ENCODE measurements at places on chromosomes 7 and 10.

DNA sequence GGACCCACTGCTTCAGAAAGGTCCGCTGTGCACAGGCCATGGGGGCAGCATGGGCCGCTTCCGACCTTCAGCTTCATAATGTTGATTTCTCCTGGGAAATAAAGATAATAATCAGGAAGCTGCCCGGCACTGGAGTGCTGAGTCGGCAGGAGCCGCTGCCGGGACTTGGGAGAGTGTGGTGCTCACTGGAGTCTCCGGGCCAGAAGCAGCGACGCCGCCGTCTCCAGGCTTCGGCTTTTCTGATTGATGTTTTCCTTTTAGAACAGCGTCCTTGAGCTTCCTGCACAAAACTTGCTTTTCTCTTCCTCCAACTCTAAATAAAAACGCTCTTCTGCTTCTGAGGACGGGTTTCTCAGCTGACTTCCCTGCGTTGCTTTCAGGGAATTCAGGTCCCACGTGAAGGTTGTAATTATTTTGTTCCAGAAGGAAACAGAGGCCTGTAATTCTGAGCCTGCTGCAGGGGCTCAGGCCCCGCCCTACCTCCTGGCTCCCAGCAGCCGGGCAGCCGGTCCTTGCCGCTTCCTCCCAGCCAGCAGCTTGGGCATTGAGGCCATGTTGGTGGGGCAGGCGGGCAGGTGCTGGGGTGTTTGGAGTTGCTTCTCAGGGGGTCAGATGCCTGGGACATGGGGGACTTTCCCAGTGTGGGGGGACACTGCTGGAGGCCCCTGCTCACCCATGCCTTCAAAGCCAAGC is 14.7 kb downstream of the PWWP2B start:
- no peak for DNase-seq

DNA sequence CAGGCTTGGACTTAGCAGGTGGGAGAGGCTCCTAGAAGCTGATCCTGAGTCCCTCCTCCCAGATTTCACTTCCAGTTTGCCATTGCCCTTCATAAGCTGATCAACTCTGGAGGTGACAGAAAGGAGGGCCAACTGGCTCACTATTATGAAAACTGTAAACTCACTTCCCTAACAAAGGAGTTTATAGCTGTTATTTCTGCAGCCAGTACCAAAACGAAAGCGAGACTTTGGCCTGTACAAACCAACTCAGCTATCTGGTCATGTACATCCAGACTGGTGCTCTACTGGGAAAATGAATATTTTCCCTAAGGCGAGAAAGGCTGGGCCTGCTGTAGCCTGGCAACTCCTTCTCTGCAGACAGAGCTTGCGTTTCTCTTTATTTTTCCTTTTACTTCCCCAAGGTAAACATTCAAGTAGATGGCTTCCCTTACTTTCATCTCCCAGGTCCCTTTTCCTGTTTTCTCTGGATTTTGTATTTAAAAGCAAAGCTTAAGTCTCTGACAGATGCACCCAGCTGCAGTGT is 54.7 kb downstream of the GALNT17 start:
- DNase-seq = no peak

DNA sequence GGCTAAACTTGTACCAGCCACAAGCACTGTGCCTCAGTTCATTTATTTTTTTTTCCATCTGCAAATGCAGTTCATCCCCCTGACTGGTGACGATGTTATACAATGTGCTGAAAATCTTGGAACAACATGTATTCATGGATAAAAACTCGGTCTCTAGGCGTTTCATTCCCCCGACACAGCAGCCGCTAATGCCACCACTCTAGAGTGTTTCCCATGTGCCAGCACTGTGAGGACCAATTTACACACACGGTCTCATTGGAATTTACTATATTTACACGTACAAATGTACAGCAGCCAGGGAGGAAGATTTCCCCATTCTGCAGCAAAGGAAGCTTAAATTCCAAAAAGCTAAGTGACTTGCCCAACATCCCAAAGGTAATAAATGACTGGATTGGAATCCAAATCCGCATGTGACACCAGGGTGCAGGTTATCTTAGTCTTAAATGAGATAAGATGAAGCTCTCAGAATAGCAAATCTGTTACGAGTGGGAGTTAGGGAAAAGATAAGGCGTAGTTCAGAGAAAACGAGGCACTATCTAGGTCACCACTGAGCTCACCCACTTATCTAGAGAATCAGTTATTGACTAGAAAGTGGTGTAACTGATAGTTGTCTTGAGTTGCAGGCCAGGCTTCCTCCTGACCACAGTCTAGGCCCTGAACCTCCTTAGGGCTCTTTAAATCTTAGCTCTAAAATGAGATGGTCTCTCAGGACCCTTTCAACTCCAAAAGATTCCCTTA is 36.7 kb downstream of the FAM107B start:
- no peak for DNase-seq

DNA sequence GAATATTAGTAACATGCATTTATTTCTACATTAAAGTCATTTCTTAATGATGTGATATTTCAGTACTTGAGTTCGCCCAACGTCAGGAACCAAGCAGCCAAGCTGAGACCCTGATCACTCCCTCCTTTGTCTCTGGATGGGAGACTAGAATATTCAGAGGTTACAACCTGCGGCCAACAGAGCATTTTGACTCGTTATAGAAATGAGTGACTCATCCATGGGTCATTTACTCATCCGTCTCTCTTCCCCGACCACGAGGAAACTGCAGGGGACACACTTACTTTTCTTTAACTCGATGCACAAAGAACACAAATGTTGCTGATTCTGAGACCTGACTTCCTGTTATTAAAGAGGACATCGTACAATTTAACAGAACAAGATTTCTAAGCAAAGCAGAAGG is 343.3 kb downstream of the FRMD4A start:
- DNase-seq = no peak

- no peak for DNase-seq
These were observed 458.5 kb downstream of the KCNMA1 start for GRCh38 chr10:77179015-77179695.

GRCh38 chr10:90269699-90270098 is 568.3 kb downstream of the KIF20B start:
- no peak for DNase-seq

GRCh38 chr10:47367646-47368045 is 16.4 kb downstream of the ZNF488 start:
- no peak for DNase-seq

GRCh38 chr7:107843184-107843583 is 40.2 kb upstream of the SLC26A3 start:
- DNase-seq = no peak

- DNase-seq = no peak
These were observed 126.7 kb upstream of the STK17A start for GRCh38 chr7:43456200-43456599.

DNA sequence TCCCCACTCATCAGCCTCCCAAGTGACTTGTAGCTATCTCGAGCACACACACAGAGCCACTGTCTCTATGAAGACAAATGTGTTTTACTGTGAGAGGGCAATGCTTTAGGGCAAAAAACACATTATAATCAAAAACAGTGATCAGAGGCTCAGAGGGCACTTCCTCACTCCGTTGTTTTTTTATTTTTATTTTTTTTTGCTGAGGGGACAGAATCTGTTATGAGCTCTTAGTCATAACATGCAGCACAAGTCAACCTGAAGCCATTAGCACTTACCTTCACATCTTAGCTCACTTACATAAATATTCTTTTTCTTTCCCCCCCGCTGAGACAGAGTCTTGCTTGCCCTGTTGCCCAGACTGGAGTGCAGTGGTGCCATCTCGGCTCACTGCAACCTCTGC is 157.7 kb downstream of the CALN1 start:
- no peak for DNase-seq

DNA sequence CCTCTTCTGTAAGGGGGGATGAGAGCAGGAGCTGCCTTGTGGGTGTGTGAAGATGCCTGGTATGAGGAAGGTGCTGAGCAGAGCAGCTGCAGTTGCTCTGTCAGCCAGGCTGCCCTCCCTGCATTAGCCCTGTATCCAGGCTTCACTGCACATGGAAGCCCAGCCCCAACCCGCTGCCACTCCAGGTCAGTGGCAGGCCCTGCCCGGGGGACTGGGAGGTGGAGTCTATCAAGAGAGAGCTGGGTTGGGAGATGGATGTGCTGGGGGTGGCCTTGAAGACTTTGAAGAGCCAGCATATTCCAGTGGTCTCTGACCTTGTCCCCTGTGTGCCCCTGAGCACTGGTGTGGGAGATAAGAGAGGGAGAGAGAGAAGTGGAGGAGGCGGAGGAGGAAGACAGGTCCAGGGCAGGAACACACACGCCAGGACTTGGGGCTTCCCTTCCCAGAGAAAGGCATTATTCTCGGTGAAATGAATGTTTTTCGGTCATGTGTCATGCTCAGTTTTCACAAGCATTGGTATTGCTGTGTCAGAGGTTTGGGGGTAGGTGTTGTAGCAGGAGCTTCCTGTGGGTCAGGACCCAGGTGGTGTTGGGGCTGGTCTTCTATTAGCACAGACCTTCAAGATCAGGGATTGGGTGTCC is 2.6 kb downstream of the PPIF start:
- no peak for DNase-seq

GRCh38 chr10:34701194-34701593 is 113.9 kb downstream of the PARD3 start:
- DNase-seq = no peak

GRCh38 chr10:70856454-70856853 is 31.9 kb downstream of the PCBD1 start:
- DNase-seq = no peak

- DNase-seq = no peak
These were observed 34.4 kb upstream of the PBLD start for GRCh38 chr10:68367121-68367520.

DNA sequence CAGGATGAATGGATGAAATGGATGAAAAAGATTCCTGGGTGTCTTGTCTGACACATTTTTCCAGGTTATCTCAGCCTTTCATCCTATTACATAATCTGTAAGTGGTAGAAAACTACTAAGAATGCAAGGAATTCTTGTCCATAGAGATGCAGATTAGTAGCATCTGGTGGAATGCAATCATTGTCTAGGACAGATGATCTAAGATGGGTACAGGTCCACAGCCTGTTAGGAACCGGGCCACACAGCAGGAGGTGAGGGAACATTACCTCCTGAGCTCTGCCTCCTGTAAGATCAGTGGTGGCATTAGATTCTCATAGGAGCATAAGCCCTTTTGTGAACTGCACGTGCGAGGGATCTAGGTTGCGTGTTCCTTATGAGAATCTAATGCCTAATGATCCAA is 225.0 kb downstream of the CALN1 start:
- DNase-seq = no peak

DNA sequence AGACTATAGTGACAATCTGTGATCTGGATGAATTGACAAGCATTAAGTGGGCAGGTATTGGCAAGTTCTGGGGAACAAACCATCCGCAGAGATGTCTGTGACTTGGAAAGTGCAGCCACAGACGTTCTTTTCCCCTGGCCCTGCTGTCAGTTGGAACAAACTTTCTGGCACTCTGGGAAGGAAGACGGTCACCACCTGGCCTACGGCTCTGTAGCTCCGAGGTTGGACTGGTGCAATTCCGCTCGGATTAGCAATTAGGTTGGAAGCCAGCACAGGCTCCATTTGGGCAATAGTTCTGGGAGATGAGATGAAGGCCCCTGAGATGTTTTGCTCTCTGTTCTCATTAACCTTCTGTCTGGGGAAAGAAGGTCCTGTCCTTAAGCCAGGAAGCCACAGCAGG is 437.5 kb downstream of the CALN1 start:
- DNase-seq = no peak

GRCh38 chr10:117626228-117626627 is 83.7 kb downstream of the EMX2 start:
- no peak for DNase-seq

GRCh38 chr10:128187788-128188185 is 61.6 kb upstream of the MKI67 start:
- no peak for DNase-seq

GRCh38 chr7:3011211-3011852 is 32.3 kb downstream of the CARD11 start:
- DNase-seq = no peak

DNA sequence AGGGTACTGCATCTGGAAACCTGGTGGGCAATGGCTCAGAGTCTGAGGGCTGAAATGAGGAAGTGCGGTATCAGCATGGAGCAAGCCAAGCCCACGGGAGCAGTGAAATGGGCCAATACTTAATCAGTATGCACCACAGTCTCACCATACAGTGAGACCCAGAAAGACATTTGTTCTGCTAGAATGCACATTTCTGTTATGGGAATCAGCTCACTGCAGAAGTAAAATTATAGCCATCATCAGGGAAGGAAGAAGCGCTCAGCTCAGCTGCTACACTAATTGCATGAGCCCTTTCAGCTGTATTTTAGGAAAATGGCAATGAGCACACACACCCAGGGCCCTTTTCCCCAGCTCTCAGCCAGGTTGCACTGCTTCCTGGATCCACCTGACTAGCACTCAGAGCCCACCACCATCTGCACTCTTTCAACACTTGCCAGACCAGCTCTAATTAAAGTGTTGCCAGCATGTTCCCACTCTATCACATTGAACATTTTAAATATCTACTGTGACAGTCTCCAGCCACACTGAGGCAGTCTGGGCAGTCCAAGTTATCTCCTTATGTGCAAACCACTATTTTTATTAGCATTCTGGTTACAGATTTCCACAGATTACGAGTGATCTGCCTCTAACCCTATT is 44.2 kb upstream of the PIK3AP1 start:
- DNase-seq = no peak

DNA sequence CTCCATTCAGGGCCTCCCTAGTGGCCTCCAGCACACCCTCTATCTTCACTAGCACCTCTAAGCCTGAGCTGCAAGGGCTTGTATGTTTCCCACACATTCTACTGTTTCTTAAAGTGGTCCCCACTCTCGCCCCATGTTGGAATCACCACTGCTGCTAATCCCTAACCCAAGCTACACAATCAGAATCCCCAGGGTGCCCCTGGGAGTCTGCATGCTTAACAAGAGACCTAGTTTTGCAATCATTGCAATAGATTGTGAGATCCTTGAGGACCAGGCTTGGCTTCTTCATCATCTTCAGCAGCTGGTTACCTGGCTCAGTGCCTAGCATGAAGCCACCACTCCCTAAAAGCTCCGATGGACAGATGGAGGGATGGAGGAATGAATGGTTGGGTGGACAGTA is 113.9 kb downstream of the MYOF start:
- peak; percentile 41 for DNase-seq

GRCh38 chr10:124143721-124144120 is 50.3 kb upstream of the CHST15 start:
- no peak for DNase-seq

GRCh38 chr10:99656199-99657064 is 2.9 kb upstream of the ENTPD7 start:
- DNase-seq = no peak

DNA sequence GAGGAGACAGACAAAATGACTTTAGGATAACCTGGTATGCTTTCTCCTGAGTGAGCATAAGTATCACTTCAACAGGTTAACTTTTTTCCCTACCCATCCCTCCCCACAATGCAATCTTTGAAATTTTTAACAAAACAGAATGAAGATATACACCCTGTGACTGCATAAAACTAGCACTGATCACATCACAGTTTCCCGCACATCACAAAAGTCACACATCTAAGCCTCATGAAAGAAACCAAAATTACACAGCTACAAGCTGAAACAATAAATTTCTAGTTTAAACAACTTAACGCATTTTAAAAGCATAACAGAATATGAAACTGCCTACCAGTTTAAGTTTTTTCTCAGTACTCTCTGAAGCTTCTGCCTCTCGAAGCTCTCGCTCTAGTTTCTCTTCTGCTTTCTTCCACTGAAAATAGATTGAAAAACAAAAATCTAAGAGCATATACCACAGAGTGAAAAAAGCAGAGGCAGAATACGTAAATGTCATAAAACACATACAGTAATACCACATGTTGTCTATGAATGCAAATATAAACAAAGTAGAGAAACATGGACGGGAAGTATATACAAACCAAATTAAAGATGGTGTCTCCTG is 18.1 kb downstream of the NOC3L start:
- no peak for DNase-seq

GRCh38 chr10:106981452-106982075 is 182.9 kb downstream of the SORCS1 start:
- DNase-seq = no peak

GRCh38 chr7:96621932-96622331 is 87.7 kb downstream of the SEM1 start:
- DNase-seq = no peak

Measured in left ventricle myocardium inferior (tissue), 1 donor.